ENCODE measurements at places on chromosomes 1 and 21. TPM values are rescaled to one million over a fixed set of nuclear protein-coding genes. Genes with fewer than 3 reads are reported as not detected.

DNA sequence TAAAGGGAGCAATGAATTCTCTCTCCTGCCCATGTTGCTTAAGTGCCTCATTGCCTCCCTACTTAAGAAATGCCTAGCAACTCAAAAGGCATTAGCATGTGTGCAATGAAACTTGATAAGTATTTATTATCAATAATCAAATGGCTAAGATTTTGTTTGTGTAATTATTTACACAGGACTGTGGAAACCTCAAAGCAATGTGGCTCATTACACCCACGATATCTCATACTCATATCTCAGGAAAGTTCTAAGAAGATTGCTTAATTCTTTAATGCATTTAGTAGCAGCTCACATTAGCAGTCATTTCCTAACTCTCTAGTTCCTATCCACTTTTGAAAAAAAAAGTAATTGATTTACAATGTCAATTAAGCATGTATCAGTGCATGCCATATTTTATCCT, 253.3 kb downstream of the DUSP10 start:
- DNase-seq, result no peak
- H3K27ac ChIP-seq, result no peak overlapping the region
- H3K36me3 ChIP-seq, result no peaks in the 10 kb centered on the region
- peaks cover 5% of the 10 kb centered on the region for H3K27me3 ChIP-seq
- H3K4me3 ChIP-seq, result no peak overlapping the region

DNA sequence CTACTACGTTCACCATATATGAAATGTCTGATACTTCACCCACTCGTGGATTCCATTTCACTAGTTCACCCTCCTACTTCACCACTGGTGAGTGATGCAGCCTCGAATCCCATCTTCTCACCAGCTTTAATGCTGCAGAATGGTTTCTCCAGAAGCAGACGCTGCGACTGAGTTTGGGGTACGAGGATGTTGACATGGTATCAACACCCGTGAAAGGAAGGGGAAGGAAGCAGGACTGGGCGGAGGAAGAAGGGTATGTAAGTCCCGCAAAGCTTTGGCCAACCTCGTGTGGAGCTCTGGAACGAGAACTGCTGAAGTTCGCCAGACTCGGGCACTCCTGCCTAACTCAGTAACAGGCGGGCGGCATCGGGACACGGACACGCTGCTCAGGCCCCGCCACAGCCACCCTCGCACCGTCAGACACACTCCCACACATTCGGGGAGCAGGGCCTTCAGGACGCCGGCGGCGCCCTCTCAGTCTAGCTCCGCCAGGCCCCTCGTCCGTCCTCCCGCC, 833 bp upstream of the DIP2A start:
- peak; percentile 88 for DNase-seq
- H3K4me1 ChIP-seq, result peaks cover 54% of the 10 kb centered on the region
- no peaks in the 10 kb centered on the region for H3K27me3 ChIP-seq
- H3K4me3 ChIP-seq, result peak overlapping the region; percentile 88

LIN28A gene
- total RNA-seq, result not detected

GRCh38 chr1:212231372-212231771, 53.8 kb upstream of the PPP2R5A start:
- no peak for DNase-seq
- H3K27ac ChIP-seq, result no peak overlapping the region
- H3K36me3 ChIP-seq, result no peaks in the 10 kb centered on the region
- H3K4me1 ChIP-seq, result peaks cover 30% of the 10 kb centered on the region
- H3K4me3 ChIP-seq, result no peak overlapping the region

TMEM125 gene
- total RNA-seq, result not detected

DNA sequence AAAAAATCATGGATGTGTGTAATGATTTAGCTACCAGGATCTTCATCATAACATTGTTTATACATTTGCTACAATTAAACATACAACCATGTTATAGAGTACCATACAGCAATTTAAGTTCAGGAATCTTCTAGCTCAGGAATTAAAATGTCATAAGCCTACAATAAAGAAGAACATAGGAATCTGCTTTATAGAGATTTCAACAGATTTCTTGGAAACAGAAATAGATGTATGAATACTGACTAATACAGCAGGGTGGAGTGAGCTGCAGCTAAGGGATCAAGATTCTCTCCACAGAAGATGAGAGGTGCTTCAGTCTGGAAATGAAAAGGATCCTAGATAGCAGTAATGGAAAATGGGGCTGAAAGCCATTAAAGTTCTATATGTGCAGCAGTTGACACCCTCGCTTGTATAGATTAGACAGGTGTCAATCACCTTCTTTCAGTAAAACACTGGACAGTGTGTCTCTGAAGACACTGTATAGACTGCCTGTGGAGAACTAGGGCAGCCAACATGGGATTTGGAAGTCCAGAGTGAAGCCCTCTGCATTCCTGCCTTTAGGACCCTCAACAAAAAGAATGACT, 73.9 kb downstream of the DNTTIP2 start:
- H3K27ac ChIP-seq, result peak overlapping the region; percentile 37
- H3K4me3 ChIP-seq, result no peak overlapping the region
- no peaks in the 10 kb centered on the region for H3K27me3 ChIP-seq
- no peak for DNase-seq
- peaks cover 27% of the 10 kb centered on the region for H3K4me1 ChIP-seq

ASCL5 gene
- not detected for total RNA-seq

CTSS gene
- total RNA-seq, result 1.5 TPM

DNA sequence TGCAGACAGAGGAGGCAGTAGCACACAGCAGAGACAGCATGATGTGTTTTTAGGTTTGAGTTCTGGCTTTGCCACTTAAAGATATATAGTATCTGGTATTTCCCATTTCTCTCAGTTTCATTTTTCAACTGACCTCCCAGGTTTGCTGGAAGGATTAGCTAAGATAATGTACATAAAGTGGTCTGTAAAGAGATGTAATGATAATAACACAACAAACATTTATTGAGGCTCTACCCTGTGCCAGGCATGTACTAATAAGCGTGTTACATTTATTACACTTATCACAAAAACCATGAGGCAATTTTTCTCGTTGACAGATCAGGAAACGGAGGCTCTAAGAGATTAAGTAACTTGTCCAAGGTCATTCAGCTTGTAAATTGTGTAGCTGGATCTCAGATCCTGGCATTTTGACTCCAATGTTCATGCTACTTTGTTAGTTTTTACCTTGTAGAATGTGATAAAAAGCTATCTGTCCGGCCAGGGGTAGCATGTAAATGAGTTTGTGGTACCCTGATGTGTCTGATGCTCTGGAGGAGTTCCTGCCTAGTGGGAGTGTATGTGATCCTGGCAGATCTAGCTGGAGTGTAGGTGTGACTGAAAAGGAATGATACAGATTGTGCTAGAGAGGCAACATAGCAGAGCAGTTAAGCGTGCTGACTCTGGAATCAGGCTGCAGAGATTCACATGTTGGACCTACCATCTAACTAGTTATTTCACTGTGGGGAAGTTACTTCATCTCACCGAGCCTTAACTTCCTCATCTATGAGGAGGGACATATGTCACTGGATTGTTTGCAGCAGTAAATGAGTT, 146.6 kb downstream of the VPS13D start:
- H3K27ac ChIP-seq, result no peak overlapping the region
- peaks cover 6% of the 10 kb centered on the region for H3K4me1 ChIP-seq
- no peaks in the 10 kb centered on the region for H3K27me3 ChIP-seq
- H3K4me3 ChIP-seq, result no peak overlapping the region

GRCh38 chr1:111489604-111490003, 13.8 kb downstream of the ADORA3 start:
- peaks cover 15% of the 10 kb centered on the region for H3K27me3 ChIP-seq
- no peak for DNase-seq
- H3K27ac ChIP-seq, result no peak overlapping the region
- H3K36me3 ChIP-seq, result peaks cover 3% of the 10 kb centered on the region

All from chondrocyte (in vitro differentiated cells).